ENCODE measurements at places on chromosomes 16 and 17.
A peak's percentile ranks its signal among the peaks of the same experiment; 100 is the strongest.

DNA sequence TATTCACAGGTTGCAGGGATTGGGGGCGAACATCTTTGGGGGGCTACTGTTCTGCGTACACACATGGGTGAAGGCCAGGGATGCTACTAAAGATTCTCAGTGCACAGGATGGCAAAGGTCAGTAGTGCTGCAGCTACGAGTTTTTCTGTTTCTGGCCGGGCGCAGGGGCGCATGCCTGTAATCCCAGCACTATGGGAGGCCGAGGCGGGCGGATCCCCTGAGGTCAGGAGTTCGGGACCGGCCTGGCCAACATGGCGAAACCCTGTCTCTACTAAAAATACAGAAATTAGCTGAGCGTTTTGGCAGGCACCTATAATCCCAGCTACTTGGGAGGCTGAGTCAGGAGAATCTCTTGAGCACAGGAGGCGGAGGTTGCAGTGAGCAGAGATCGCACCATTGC is 3.9 kb upstream of the ZNF598 start:
- no peak for DNase-seq

- DNase-seq = no peak
Measured at GRCh38 chr17:13352747-13353415, 248.8 kb downstream of the HS3ST3A1 start.

DNA sequence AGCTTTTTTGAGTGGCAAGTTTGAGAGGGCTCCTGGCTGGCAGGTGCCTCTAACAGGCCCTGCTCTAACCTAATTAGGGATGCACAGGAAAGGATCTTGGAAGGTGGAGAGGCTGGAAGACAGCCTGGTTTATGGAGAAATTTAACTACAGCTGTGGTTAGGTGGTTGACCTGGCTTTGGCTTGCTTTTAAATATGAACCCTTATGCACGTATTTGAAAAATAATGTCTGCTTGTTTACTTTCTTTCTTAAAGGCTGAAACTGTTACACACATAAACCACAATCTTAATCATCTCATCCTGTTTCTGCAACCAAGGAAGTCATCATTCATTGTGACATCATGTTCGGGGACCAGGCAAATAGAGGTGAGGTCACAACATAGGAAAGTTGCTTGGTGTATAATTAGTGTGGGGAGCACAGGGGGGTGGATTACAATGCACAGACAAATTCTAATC is 23.1 kb upstream of the DHRS13 start:
- DNase-seq = no peak

- DNase-seq = no peak
Measured at GRCh38 chr17:74530831-74531150, 484 bp downstream of the CD300LB start.

DNA sequence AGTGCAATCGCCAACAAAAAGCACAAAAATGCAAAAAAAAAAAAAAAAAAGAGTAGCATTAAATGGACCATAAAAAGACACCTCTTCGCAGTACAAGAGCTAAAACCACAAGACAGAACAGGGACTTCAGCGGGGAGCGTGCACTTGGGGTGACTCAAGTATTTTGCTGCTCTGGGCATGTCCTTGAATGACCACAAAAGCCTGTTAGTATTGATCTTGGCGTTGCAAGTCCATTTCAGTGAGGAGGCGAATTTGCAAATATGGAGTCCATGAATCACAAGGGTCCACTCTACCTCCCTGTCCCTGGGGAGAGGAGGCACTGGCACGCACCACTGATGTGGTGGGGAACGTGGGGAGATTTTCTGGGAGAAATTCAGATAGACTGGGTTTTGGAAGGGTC is 78.9 kb downstream of the CNGB1 start:
- DNase-seq = no peak

DNA sequence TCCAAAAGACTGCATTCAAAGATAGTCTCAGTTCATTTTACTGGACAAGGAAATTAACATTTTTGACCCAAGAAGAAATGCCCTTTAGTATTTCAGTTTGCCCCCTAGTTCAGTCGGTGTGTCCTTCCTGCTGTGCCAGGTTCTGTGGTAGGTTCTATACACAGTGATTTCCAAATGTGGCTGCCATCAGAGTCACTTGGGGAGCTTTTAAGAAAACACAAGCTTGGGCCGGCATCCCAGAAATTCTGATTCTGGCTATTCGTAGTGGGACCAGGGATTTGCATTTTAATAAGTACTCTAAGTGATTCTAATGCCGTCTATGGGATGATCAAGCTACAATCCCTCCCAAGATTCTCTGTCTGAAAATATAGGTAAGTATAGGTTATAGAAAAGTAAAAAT is 10.2 kb downstream of the RSPRY1 start:
- no peak for DNase-seq

DNA sequence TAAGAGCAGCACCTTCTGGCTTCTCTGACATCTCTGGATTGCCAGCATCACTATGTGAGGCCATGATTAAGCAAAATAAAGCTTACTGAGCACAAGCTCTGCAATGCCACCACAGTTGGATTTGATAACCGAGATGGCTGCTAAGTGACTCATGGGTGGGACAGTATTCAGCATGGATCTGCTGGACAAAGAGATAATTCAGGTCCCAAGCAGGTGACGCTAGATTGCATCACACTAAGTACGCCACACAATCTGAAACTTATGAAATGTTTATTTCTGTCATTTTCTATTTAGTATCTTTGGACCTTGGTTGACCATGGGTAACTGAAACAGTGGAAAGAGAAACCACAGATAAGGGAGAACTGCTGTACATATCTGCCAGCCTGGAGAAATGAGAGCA is 27.4 kb downstream of the CDRT15 start:
- peak; percentile 14 for DNase-seq

GRCh38 chr17:30952638-30953393 is 18.0 kb upstream of the RNF135 start:
- DNase-seq = no peak

DNA sequence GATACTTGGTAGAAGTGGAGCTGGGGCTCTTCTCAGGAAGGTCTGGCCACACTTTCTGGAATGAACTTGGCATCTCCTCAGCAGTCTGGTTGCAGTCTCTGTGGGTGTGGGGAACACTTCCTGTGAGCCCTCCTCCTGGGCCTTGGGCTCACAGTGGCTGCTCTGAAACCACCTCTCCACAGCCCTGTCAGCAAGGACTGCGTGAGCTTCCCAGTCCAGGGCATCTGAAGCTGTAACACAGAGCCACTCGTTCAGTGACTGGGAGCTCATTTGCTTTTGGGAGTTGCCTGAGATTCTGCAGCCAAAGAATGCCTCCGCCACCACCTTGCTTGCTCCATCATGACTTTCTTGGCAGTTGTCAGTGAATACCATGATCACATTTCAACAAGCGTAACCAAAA is 60.0 kb downstream of the CLEC16A start:
- DNase-seq = no peak

- no peak for DNase-seq
Measured at GRCh38 chr16:81905277-81905676, 106.0 kb downstream of the SDR42E1 start.

- no peak for DNase-seq
Measured at GRCh38 chr16:68309799-68310198, 947 bp downstream of the SLC7A6OS start.

DNA sequence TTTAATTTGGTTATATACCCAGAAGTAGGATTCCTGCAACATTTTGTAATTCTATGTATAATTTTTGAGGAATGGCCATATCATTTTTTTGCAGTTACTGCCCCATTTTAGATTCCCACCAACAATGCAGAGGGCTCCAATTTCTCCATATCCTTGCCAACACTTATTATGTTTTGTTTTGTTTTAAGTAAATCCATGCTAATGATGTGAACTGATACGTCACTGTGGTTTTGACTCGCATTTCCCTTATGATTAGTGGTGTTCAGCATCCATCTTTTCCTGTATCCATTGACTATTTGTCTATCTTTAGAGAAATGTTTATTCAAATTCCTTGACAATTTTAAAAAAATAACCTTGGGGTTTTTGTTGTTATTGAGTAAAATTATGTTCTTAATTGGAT is 826.4 kb downstream of the CDH11 start:
- no peak for DNase-seq

GRCh38 chr16:10647721-10648296 is 46.9 kb downstream of the TEKT5 start:
- DNase-seq = no peak

DNA sequence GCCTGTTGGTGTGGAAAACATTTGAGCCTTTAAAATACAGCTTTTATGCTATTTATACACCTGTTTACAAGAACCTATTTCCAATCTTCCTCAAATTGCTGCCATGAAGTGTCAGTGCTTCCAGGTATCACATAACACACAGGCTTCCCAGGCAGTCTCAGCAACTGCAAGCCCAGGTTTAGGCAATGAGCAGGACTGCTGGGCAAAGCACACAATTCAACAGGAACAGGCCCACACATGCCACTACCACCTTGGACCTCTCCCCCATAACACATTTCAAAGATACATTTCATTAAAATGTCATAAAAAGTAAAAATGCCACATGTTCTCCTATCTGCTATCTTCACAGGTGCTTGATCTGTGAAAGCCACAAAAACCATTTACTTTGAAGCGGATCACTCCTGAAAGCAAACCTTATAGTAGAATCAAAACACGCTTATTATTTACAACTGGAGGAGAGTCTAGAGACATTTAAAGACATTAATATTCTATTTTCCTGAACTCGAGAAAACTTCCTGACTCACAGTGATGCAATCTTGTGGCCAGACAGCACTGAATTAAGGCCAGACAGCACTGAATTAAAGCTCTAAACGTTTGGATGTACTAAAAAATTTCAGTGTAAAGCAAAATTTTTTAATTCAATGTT is 31.5 kb downstream of the ANKFY1 start:
- DNase-seq = no peak

DNA sequence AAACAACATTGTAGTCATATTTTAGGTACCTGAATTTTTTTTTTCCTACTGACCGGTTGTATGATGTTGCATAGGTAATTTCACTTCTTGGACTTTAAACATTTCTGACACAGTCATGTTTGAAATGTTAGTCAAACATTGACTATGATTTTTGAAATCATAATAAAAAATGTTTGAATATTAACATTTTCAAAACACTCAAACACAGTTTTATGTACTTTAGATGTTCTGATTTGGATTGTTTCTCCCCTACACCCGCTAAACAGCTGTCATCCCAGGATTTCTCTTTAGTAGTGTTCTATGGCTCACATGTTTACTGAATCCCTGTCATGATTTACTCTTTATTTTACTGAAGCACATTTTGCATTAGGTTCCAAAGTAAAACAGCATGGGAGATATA is 102.9 kb upstream of the NPEPPS start:
- no peak for DNase-seq
